ENCODE measurements at places on chromosomes 2 and 18.

DNA sequence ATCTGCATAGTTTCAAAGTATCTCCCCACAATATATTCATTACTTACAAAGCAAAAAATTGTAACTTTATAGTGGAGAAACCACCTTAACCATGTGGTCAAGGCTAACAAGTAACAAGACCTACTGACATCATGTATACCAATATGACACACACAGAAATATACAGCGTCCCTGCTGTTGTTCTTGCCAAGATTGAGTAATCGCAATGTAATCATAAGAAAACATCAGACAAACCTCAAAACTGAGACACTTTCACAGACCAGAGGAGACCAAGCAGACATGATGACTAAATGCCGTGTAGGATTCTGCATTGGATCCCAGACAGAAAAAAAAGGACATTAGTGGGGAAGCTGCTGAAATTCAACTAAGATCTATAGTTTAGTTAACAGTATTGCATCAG, 123.0 kb downstream of the ACAA2 start:
- DNase-seq: no peak

- DNase-seq: no peak
These were observed 2.3 kb downstream of the PPM1B start for GRCh38 chr2:44171018-44171417.

- no peak for DNase-seq
These were observed 116.5 kb upstream of the MCFD2 start for GRCh38 chr2:47031909-47032668.

DNA sequence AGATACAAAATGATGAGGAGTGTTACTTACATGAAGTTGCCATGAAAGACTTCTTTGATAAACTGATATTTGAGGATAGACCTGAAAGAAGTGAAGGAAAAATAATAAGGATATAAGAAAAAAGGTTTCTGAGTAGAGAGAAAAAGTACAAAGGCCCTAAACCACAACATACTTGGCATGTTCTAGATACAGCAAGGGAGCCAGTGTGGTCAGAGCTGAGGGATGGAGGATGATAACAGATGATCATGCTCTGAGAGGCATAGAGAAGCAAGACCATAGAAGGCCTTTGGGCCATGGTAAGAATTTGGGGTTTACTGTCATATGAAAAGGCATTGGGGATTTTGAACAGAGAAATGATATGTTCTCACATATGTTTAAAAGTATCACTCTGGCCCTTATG, 424.1 kb upstream of the CHST9 start:
- no peak for DNase-seq

DNA sequence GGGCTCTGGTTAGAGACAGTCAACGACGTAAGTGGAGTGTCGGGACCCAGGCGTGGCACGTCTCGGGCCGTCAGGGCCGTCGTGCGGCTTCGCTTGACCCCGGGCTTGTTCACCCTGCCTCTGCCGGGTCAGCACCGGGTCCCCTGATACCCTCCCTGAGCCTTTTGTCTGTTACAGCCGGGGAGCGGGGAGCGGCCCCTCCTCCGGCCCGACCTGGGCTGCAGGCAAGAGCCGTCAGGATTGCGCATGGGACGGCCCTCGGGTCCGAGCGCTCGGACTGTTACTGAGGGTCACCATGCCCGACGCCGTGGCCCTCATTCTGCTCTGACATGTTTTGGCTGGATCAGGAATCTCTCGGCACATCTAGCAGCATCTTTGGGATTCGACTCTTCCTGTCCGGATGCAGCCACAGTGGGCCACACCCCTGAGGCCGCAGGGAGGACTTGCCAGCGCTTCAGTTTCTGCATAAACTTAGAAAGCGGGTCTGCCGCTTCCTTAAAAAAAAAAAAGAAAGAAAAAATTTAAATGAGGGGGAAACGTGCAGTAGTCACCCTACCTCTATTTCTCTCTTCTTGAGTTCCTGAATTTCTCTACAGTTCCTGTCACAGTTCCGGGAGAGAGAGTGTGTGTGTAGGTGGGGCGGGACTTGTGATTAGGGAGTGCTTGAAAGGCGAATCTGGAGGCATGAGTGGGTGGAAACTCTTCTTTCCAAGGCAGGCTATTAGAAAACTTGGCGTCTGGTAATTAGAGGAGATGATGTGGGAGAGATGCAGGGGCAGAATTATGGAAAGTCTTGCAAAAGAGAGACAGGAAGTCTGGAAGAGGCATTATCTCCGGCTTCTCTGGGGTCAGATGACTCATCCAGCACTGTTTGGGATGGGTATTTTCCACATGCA, 909 bp downstream of the TMEM87B start:
- DNase-seq: peak; percentile 32

GRCh38 chr18:30985753-30986152, 56.8 kb downstream of the DSC3 start:
- no peak for DNase-seq

GRCh38 chr2:164190700-164191099, 430.6 kb downstream of the GRB14 start:
- DNase-seq: no peak

DNA sequence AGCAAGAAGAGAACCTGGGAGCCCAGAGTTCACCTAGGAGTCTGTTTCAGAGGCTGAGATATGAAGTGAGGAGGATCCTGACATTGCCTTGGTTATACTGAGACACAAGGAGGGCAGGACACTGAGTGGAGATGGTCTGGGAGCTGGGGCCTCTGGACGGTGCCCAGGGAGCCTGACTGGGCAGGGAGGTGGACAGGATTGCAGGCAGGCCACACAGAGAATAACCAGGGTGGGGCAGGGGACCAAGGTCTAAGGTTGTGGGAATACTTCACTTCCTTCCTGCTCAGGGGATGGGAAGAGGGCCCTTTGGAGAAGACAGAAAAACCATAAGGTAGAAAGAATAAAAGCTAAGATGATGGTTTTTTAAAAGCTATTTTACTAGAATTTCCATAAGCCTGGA, 18.7 kb downstream of the EDAR start:
- DNase-seq: no peak

- no peak for DNase-seq
These were observed 2.1 kb downstream of the TFCP2L1 start for GRCh38 chr2:121282800-121283385.

DNA sequence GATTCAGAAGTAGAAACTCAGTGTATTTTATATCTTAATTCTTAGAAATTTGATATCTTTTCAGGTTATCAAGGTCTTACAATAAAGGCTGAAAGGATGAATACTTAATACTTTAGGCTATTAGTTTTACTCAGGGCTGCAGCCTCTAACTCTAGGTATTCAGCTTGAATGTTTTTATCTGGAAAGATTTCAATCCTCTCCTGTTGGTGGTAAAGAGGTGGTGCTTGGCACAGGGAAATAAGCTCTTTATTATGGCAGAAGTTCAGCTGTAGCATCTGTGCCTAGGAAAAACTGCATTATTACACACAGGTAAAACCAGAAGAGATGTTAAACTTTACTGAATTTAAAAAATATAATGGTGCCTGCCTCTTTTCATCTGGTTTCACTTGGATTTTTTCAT, 11.1 kb downstream of the ACVR2A start:
- DNase-seq: no peak

- no peak for DNase-seq
These were observed 612 bp downstream of the DIPK1C start for GRCh38 chr18:74456349-74457042.

GRCh38 chr2:236603361-236604015, 33.9 kb downstream of the ACKR3 start:
- DNase-seq: no peak

- no peak for DNase-seq
These were observed 15.7 kb downstream of the CREG2 start for GRCh38 chr2:101371636-101372035.

GRCh38 chr18:12908706-12909105, 24.7 kb upstream of the PTPN2 start:
- DNase-seq: no peak

DNA sequence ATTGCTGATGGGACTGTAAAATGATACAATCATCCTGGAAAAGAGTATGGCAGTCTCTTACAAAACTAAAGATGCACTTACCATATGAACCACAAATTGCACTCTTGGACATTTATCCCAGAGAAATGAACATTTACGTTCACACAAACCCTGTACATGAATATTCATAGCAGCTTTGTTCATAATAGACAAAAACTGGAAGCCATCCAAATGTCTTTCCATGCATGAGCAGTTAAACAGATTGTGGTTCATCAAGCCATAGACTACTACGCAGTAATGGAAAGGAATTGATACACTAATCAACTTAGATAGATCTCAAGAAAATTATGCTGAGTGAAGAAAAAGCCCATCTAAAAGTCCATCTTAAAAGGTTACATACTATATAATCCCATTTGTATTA, 156.1 kb upstream of the SLC39A10 start:
- DNase-seq: no peak

- no peak for DNase-seq
These were observed 816.2 kb downstream of the TDRD15 start for GRCh38 chr2:21939967-21940366.

DNA sequence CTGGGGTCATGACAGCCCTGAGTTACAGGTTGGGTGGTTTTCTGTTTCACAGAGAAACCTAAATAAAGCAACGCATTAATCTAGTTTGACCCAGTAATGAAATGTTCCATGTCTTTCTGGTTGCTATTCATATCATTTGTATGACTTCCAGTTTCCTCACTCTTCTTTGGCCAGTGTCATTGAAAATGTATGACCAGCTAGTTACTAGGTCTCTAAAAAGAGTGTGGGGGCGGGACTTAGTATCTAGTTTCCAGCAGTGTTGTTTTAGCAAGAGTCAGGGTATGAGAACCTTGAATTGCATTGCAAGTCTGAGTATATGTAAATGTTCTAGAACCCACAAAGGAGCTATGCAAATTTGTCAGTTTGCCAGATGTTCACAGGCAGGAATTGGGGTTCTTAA, 47.7 kb downstream of the SLC9A2 start:
- no peak for DNase-seq

GRCh38 chr18:79732721-79733025, 53.1 kb downstream of the CTDP1 start:
- DNase-seq: no peak

- no peak for DNase-seq
These were observed 119.9 kb downstream of the CTIF start for GRCh38 chr18:48658721-48659120.

GRCh38 chr2:7525746-7526145, 608.5 kb downstream of the RNF144A start:
- DNase-seq: no peak

GRCh38 chr2:220347626-220348025, 720.2 kb downstream of the SLC4A3 start:
- DNase-seq: no peak

DNA sequence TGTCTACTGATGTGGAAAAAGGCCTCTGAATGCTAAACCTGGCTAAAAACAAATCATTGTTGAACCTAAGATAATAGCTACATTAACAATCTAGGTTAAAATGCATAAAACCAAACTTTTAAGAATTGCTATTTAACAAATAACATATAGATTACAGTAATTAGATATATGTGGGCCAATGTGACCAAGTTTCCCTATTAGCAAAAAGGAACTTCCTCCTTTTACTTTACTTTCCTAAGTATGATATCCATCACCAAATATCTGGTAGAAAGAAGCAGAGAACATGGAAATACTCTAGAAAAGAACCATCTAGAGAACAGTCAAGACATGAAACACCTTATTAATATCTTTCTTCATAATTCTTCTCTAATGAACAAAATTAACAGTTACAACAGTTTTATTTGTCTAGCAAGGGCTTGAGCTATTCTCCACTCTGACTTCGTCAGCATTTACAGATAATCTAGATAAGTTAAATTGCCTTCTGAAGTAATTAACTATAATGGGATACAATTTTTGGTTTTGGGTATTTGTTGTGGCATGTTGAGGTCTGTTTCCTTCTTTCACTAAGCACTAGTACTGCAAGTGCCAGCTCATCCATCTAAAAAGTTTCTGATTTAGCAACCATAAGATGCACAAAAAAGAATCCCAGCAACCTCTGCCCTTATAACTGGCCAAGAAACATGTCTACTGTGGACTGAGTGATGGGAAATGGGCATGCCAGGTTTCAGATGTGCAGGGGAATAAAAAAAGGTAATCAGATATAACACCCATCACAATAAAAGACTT, 53.3 kb downstream of the MEMO1 start:
- no peak for DNase-seq

GRCh38 chr2:31254237-31255203, 20.6 kb downstream of the EHD3 start:
- DNase-seq: no peak
